GM12892 (cell line): ENCODE measurements at places on chromosomes 2 and 18.

- no peak for DNase-seq
These were observed 91.0 kb upstream of the LCLAT1 start for GRCh38 chr2:30356071-30356470.

GRCh38 chr18:47846431-47846830 is 84.0 kb downstream of the SMAD2 start:
- DNase-seq, result no peak

DNA sequence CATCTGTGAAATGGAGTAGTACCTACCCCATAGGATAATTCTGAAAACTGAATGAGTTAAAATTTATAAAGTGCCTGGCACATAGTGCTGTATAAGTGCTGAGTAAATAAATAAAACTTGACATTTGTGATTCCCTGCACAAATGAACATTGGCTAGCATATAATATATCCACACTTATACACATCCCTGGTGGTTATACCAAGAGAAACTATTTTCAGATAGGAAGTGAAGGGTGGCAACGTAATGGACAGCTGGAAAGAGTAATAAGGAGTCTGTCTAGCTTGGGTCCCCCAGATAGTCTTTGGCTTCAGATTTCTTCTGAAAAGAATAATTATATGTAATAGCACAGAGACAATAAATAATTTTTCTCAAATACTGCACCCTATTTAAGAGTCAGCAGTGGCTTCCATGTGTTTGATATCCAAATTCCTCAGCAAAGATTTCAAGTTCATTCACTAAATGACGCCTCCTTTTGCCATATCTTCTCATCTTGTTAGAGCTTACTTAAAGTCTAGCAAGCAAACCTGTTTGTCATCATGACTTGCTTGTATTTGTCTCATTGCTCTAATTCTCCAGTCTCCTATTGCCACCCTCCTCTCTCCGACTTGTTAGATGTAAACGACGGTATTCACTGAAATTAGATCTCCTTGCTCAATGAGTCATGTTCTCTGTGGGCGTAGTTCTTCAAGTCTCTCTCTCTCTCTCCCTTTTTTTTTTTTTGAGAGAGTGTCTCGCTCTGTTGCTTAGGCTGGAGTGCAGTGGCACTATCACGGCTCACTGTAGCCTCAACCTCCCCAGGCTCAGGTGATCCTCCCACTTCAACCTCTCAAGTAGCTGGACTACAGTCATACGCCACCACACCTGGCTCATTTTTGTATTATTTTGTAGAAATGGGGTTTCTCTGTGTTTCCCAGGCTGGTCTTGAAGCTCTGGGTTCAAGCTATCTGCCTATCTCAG is 8.7 kb upstream of the ADGRF3 start:
- DNase-seq, result no peak

DNA sequence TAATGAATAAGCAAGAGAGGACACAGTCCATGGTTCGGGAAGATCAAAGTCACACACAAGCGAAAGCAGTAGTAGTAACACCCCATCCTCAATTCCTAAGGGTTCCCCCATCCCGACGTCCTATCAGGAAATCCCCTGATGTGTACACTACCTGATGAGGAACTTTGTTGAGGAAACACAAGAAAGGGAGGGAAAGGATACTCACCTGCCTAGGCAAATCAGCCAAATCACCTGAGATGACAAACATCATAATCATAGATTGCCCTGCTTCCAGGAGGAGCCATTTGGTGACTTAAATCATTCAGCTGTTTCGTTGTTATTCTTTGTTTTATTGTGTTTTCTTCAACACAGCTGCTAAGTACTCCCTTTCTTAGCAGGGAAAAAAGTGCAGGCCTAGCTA is 55.5 kb upstream of the SPOPL start:
- DNase-seq, result no peak

- no peak for DNase-seq
These were observed 133.4 kb downstream of the RBMS1 start for GRCh38 chr2:160360089-160360757.

DNA sequence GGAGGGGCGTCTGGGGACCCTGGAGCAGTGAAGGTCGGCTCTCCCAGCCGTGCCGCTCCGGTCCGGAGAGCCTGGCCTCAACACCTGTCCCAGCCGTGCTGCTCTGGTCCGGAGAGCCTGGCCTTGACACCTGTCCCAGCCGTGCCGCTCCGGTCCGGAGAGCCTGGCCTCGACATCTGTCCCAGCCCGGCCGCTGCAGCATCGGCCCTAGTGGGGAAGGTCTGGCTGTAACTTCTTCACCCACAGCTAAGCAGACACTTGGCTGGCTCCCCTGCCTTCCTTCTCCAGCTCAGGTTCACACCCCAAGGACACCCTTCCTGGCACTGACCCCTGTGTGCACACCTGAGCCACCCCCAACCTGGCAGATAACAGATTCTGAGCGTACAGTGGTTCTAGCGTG is 4.6 kb downstream of the KCNG2 start:
- no peak for DNase-seq

DNA sequence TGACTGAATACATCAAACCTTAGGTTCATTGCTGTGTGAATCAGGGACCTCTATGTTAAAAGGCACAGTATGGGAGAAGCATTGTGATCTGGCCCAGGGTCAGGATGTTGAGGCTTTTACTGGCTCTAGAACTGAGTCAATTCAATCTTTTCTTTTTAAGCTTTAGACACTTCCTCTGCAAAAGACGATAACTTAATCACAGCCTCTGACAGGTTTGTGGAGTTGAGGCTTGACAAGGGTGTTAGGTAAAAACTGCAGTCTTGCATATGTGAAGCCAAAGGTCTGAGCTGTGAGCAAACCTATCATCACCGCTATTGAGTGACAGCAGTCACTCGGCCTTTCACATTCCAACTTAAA is 17.3 kb upstream of the ARHGAP25 start:
- no peak for DNase-seq
